ENCODE measurements at places on chromosomes 16 and 17. TPM values are rescaled to one million over a fixed set of nuclear protein-coding genes. Genes with fewer than 3 reads are reported as not detected.

The GNAO1 gene
- 11.9 TPM for total RNA-seq

GRCh38 chr17:31171701-31172100 lies 76.9 kb downstream of the NF1 start:
- no peak overlapping the region for H3K27ac ChIP-seq
- H3K27me3 ChIP-seq: no peaks in the 10 kb centered on the region
- no peaks in the 10 kb centered on the region for H3K36me3 ChIP-seq

GRCh38 chr17:44952946-44953475 lies 5.4 kb upstream of the KIF18B start:
- H3K36me3 ChIP-seq: no peaks in the 10 kb centered on the region
- DNase-seq: no peak
- H3K4me1 ChIP-seq: no peaks in the 10 kb centered on the region
- no peak overlapping the region for H3K27ac ChIP-seq
- H3K27me3 ChIP-seq: peaks cover 6% of the 10 kb centered on the region

DNA sequence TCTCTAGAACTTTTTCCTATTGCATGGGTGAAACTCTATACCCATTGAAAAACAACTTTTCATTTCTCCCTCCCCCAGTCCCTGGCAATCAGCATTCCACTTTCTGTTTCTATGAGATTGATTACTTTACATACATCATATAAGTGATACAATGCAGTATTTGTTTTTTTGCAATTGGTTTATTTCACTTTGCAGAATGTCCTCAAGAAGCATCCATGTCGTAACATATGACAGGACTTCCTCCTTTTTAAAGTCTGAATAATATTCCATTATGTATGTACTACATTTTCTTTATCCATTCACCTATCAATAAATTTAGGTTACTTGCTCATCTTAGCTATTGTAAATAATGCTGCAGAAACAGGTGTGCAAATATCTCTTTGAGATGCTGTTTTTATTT lies 8.8 kb downstream of the IL21R start:
- H3K36me3 ChIP-seq: no peaks in the 10 kb centered on the region
- no peak overlapping the region for H3K4me3 ChIP-seq
- H3K27me3 ChIP-seq: no peaks in the 10 kb centered on the region
- no peak overlapping the region for H3K27ac ChIP-seq
- no peak for DNase-seq
- H3K4me1 ChIP-seq: no peaks in the 10 kb centered on the region

GRCh38 chr17:50234581-50234980 lies 33.1 kb upstream of the COL1A1 start:
- no peaks in the 10 kb centered on the region for H3K4me1 ChIP-seq
- H3K36me3 ChIP-seq: no peaks in the 10 kb centered on the region
- peaks cover 28% of the 10 kb centered on the region for H3K27me3 ChIP-seq

GRCh38 chr16:79608976-79609375 lies 8.4 kb upstream of the MAF start:
- no peak overlapping the region for H3K4me3 ChIP-seq
- no peaks in the 10 kb centered on the region for H3K36me3 ChIP-seq
- DNase-seq: no peak
- no peaks in the 10 kb centered on the region for H3K27me3 ChIP-seq

- H3K4me1 ChIP-seq: no peaks in the 10 kb centered on the region
- no peaks in the 10 kb centered on the region for H3K27me3 ChIP-seq
- no peak for DNase-seq
- H3K36me3 ChIP-seq: no peaks in the 10 kb centered on the region
- peak overlapping the region; percentile 7 for H3K4me3 ChIP-seq
Observed at GRCh38 chr17:12789075-12789480, 220 bp upstream of the ARHGAP44 start.

GRCh38 chr17:28725166-28725659 lies 820 bp downstream of the TLCD1 start:
- no peaks in the 10 kb centered on the region for H3K27me3 ChIP-seq
- DNase-seq: no peak
- H3K36me3 ChIP-seq: no peaks in the 10 kb centered on the region
- H3K4me3 ChIP-seq: peak overlapping the region; percentile 67
- H3K4me1 ChIP-seq: peaks cover 77% of the 10 kb centered on the region

GRCh38 chr17:21096874-21097273 lies 29.9 kb upstream of the DHRS7B start:
- no peaks in the 10 kb centered on the region for H3K27me3 ChIP-seq
- no peaks in the 10 kb centered on the region for H3K36me3 ChIP-seq
- peaks cover 12% of the 10 kb centered on the region for H3K4me1 ChIP-seq
- no peak overlapping the region for H3K27ac ChIP-seq
- no peak for DNase-seq

The SLC13A2 gene
- 49.7 TPM for total RNA-seq

The MED31 gene
- total RNA-seq: 36.3 TPM

The SPATA22 gene
- not detected for total RNA-seq

DNA sequence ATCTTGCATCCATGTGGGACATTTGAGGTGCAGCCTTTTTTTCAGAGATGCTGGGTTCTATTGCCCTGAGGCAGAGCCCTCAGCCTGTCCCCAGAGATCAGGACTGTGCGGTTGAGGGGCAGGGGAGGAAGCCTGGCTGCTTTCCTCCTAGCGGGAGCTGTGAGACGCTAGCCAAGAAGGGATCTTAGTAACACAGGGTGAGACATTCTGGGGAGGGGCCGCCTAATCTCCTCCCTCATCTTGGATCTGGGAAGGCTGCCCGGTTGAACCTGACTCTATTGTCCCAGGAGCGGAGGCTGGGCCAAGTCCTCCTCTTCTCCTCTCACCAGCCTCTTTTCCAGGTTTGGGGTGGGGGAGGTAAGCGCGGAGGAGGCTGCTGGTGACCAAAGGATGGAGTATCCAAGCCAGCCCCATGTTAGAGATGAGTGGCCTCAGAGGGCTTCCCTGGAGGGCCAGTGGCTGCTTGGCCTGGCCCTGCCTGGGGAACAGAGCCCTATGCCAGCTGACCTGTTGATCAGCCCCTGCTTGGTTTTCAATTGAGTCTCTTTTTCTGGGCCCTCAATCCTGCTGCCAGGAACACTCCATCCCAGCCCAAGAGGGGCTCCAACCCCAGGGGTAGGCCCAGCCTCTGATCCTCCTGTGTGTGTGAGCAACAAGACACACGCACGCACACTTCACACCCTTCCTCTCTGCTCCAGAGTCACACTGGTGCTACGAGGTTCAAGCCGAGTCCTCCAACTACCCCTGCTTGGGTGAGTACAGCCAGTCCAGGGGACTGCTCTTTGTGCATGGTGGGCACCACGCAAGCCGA lies 5.0 kb downstream of the CA4 start:
- no peak overlapping the region for H3K4me3 ChIP-seq
- H3K36me3 ChIP-seq: no peaks in the 10 kb centered on the region
- no peak for DNase-seq
- peaks cover 11% of the 10 kb centered on the region for H3K4me1 ChIP-seq
- H3K27me3 ChIP-seq: peaks cover 65% of the 10 kb centered on the region
- no peak overlapping the region for H3K27ac ChIP-seq

DNA sequence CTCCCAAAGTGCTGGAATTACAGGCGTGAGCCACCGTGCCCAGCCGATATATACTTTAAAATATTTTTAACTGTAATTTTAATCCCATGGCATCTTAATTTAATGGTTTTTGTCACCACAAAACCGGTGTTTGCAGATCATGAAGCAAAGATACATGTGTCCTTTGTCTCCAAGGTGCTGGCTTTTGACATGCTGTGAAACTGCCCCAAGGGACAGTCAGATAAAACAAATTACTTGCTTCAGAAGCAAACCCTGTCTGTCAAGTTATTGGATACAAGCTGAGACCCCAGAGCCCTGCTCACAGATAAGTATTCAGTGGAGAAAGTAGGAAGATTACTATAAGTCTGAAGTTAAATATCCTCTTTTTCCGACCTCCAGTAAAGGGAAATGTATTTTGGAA lies 39.8 kb downstream of the ARL4D start:
- no peaks in the 10 kb centered on the region for H3K36me3 ChIP-seq
- H3K4me3 ChIP-seq: no peak overlapping the region
- no peak overlapping the region for H3K27ac ChIP-seq
- H3K27me3 ChIP-seq: no peaks in the 10 kb centered on the region
- no peaks in the 10 kb centered on the region for H3K4me1 ChIP-seq

DNA sequence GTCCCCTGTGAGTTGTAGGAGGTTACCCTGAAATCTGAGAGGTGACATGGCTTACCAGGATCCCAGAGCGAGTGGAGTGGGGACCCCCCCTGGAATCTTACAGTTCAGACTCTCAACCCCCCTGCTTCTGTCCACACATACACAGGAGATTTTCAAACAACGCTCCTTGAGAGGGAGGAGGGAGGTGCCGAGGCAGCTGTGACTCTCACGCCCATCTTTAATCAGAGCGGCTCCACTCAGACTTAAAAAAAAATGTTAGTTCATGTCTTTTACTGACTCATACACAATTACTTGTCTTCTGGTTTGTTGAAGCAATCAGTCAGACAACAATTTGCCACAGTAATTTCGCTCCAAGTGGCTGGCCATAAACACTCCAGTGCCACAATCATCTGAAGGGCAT lies 15.4 kb upstream of the TMEM220 start:
- no peaks in the 10 kb centered on the region for H3K27me3 ChIP-seq
- no peak overlapping the region for H3K4me3 ChIP-seq
